ENCODE measurements at places on chromosomes 11 and 22.

DNA sequence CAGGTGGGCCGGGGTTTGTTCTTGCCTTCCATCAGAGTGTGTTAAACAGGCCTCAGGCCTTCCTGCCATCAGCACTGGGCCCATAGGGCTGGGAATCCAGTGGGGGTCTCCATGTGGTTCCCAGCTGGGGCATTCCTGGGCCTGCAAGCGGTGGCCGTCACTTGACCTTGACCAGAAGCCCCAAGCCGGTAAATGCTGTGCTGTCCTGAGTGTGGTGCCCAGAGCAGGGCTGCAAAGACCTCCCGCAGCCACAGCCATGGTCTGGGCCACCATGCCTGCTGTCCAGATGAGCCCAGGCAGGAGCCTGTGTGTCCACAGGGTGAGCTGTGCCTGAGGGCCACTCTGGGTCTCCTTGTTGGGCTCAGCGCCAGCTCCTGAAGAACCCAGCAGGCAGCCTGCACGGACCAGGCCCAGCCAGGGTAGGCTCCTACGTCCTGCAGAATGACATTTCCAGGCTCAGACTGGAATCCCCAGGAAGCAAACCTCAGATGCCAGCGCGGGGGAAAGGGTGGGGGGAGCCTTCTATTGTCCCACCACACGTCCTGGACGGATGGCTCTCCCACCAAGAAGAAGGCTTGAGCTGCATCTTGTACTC lies 117.3 kb downstream of the KCNQ1OT1 start:
- no peak for DNase-seq

GRCh38 chr11:129785383-129786111 lies 30.1 kb upstream of the TMEM45B start:
- DNase-seq, result no peak

DNA sequence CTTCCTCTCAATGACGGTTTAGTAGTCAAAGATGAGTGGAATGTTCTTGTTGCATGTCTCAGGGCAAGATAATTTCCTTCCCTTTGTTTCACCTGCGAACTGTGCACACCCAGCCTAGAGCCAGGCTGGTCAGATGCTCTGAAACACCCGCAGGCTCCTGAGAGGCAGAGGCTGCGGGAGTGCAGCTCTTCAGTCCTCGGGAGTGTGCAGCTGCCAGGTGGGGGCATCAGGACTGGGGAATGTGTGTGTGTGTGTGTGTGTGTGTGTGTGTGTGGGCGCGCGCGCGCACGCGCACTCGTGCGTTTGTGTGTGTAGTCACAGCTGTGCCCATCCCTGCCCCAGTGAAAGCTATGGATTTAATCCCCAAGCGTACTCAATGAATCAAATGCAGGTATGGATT lies 136.2 kb upstream of the NTM start:
- DNase-seq, result no peak

DNA sequence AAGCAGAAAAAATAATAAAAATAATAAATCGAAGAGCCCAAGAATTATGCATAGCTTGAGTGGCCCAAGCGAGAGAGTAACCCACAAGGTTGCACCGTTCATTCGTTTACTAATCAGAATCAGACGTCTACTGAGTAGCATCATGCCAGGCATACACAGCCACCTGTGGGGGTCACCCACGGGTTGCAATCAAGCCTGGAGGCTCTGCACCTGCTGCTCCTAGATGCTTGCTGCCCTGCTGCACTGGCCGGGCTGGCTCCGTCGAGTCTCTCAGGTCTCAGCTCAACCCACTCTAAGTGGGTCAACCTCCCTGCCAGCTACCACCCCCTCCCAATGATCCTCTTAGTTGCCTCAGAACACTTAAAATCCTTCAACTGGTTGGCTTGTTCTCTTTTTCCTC lies 2.0 kb upstream of the TESMIN start:
- no peak for DNase-seq

DNA sequence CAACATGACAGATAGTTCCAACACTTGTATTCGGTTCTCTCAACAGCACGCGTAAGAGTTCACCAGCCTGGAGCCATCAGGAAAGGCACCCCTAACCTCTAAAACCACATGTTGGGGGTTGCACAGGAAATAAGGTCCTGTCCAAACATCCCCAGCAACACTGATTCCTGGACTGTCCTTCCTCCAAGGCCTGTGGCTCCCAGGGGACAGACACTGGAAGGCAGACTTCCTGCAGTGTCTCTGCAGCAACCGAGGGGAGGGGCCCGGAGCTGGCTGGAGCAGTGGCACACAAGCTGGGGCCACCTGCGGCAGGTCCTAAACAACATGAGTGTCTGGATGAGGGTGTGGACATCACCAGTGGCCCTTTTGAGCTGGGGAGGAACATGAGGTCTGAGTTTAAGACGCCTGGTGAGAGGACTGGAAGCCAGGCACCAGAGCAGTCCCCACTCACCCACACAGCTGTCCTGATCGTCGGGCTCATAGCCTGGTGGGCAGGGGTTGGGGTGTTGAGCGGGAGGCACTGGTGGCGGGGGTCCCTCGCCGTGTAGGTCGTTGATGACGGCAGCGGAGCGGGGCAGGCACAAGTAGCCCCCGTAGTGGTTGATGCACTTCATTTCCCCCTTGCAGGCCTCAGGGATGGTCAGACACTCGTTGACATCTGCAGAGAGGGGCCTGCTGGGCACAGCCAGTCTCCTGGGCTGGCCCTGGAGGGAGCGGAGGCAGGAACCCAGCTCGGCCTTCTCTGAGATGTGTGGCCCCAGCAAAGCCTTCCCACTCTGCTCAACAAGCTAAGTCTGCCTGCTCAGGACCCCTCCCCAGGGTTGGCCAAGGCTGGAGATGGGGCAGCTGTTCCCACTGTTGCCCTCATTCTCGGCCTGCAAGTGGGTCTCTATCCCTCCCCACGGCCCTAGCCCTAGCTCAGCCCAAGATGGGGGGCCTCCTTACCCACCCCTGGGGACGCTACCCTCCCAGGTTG lies 1.6 kb downstream of the EFEMP2 start:
- no peak for DNase-seq

GRCh38 chr11:118226781-118227180 lies 2.0 kb upstream of the JAML start:
- no peak for DNase-seq

DNA sequence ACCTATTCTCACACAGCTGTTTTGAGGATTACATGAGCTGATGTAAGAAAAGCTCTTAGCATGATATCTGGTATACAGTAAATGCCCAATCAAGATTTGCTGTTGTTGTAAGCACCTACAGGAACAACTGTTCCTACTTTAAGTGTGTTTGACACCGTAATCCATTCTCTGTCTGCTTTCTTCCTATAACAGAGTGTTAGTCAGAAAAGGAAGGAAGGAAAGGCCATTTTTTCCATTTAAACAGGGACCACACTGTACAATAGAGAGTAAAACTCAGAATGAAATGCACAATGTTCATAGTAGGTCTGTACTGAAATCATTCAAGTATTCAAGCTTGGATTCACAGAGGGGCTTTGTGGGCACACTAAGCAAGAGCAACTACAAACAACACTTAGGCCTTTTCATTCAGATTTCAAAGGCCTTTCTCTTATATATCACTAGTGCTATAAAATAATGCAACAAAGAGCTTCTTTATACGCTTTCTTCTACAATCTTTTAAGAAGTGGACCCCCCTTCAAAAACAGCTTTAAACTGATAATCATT lies 21.5 kb downstream of the MTCH2 start:
- DNase-seq, result no peak

DNA sequence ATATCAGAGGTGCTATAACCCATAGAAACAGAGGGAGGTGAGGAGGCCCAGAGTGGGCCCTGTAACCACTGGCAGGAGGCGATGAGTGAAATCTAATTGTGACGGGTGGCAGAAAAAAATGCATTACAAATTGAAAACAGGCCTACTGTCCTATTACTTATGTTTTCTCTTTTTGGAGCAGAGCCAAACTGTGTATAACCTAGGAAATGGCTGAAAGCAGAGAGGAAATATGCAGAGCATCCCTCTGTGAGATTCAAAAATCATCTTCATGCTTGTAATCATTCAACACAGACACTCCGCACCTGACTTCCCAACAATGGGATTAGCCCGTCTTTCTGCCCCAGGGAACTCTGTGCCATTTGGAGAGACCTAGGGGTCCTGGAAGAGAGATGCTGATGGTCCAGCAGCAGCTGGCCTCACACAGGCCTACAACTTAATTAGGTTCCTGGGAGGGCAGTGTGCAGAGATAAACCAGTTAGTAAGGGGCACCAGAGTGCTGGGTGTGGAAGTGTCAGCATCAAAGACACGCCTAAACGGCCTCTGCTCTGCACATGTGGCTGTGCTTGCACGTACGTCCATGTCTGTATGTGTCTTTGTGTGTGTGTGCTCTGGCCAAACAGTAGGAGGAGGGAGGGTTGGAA lies 41.8 kb downstream of the MAP6 start:
- DNase-seq, result no peak

GRCh38 chr11:2575591-2576051 lies 124.2 kb downstream of the KCNQ1OT1 start:
- no peak for DNase-seq

DNA sequence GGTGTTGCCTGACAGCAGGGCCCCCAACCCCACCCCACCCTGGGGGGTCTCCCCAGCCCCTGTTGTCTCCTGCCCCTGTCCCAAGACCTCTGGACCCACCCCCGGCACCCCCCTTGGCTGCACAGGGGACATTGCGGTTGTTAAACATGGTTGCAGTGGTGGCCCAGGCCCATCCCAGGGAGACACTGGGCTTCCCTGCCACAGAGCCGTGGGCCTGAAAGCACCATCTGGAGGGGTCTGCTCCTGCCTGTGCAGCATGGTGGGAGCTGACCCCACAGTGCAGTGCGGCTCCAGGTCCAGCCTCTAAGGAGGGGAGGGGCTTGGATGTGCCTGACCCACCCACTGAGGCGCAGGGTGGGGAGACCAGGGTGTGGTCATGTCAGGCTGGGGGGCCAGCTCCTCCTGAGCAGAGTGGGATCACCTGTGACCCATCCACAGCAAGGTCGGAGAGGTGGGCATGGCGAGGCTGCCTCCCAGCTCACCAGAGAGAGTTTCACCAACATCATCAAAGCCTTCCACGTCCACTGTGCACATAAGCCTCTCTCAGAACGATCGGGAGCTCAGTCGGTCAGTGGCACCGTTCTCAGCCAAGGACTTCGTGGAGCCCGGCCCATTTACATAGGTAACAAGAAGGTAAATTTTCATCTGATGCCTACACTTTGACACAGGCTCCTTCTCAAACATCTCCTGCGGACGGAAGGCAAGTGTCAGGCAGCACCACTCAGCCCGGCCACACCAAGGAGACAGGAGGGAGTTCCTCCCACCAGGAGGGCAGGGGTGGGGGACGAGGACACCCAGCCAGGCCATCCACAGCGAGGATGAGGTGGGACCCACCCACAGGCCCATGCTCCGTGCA lies 201.1 kb downstream of the BRD1 start:
- DNase-seq, result no peak

- no peak for DNase-seq
These were observed 57.2 kb downstream of the GRAMD1B start for GRCh38 chr11:123487157-123487744.

- DNase-seq, result no peak
These were observed 4.4 kb downstream of the PGGHG start for GRCh38 chr11:293271-293851.

GRCh38 chr11:8701891-8702597 lies 19.5 kb downstream of the RPL27A start:
- no peak for DNase-seq

- no peak for DNase-seq
These were observed 461 bp downstream of the TBC1D10A start for GRCh38 chr22:30326255-30326705.
